ENCODE measurements at places on chromosomes 6 and 20. TPM values are rescaled to one million over a fixed set of nuclear protein-coding genes. Genes with fewer than 3 reads are reported as not detected.

- no peak overlapping the region for H3K4me3 ChIP-seq
- H3K36me3 ChIP-seq = no peaks in the 10 kb centered on the region
- no peak for DNase-seq
- no peak overlapping the region for H3K27ac ChIP-seq
- no peaks in the 10 kb centered on the region for H3K4me1 ChIP-seq
- no peaks in the 10 kb centered on the region for H3K27me3 ChIP-seq
Measured at GRCh38 chr6:22590423-22590822, 21.1 kb downstream of the HDGFL1 start.

DNA sequence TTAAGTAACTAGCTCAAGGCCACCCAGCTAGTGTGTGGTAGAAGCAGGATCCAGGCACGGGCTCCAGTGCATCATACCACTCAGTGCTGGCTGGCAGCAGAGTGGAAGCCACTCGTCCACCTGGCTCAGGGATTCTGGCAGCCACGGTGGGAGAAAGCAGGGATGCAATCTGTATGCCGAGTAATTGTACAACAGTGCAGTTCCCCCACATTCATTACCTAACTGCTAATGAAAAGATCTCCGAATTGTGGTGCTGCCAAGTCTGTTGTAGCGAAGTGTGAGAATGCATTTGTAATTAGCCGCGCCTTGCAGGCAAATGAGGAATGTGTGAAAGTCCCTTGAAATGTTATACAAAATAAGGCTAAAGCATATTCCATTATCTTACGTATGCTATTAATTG is 29.0 kb downstream of the KCNG1 start:
- H3K27ac ChIP-seq = no peak overlapping the region
- H3K4me1 ChIP-seq = peaks cover 7% of the 10 kb centered on the region
- peaks cover 4% of the 10 kb centered on the region for H3K27me3 ChIP-seq
- no peak overlapping the region for H3K4me3 ChIP-seq
- no peaks in the 10 kb centered on the region for H3K36me3 ChIP-seq

The FRK gene
- 1.1 TPM for total RNA-seq

The CLPSL1 gene
- not detected for total RNA-seq

DNA sequence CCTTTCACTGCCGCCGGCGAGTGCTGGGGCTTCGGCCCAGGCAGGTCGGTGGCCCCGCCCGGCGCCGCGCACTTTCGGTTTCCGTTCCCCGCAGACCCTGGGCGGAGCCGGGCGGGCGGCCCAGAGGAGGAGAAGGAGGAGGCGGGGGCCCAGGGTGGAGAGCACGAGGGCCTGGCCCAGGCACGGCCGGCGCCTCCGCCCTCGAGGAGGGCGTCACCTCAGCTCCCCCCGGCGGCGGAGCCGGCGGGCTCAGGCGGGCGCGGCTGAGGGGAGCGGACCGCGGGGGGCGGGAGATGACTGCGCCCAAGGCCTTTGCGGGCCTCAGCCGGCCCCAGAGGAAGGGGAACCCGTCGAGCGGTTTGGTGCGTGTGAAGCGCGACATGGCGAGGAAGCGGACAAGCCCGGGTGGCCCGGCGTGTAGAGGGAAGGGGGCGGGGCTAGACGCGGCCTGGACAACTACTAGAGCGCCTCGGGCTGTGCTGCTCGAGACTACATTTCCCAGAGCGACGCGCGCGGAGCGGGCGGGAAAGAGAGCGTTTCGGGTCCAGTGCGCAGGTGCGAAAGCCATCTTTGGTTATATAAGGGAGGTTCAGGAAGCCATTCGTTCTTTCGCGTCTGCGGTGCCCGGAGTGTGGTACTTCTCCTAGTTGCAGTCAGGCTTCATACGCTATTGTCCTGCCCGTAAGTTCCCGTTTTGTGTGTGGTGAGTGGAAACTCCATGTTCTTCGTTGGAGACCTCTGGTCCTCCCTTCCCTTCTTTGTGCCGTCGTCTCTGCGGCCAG is at the start of gene ZNFX1:
ZNFX1 (minus strand) TSS at position 22 of the 782 bp plus-strand sequence. CDS start 2,218 bp downstream, outside the sequence.
- H3K4me3 ChIP-seq = peak within 1 kb of the TSS; percentile 92
- H3K36me3 ChIP-seq = peaks cover 64% of the 10 kb centered on the region
- H3K27me3 ChIP-seq = no peaks in the 10 kb centered on the region

The CPNE5 gene
- total RNA-seq = not detected

DNA sequence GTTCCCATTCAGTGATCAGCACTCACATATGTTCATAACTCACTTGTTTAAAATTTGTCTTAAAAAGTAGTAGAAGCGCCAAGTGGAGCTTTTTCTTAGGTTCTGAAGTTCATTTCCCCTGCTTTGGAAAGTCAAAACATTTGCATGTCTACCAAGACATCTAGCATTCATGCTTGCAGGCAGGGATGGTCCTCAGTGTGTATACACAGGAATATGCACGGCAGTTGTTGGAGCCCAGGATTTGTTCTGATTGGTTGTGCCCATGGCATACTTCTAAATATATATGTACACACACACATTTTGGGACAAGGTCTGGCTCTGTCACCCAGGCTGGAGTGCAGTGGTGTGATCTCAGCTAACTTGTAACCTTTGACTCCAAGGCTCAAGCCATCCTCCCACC is 2.4 kb upstream of the GPX6 start:
- DNase-seq = no peak
- H3K4me3 ChIP-seq = no peak overlapping the region
- H3K27ac ChIP-seq = no peak overlapping the region
- H3K27me3 ChIP-seq = no peaks in the 10 kb centered on the region
- no peaks in the 10 kb centered on the region for H3K4me1 ChIP-seq

DNA sequence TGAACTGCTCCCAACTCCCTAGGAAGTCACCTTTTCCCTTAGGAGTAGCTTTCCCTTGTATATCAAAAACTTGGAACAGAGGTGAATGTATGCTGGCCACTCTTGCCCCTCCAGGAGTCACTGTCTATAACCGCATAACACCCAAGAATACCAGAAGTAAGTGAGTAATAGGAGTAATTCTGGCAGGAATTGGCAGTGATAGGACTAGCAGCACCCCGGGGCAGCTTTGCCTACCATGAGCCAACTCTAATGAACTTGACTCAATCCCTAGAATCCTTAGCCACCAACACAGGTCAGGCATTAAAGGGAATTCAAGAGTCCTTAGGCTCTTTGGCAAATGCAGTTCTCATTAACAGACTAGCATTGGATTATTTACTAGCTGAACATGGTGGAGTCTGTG is 28.8 kb upstream of the CD164 start:
- no peak overlapping the region for H3K27ac ChIP-seq
- no peaks in the 10 kb centered on the region for H3K27me3 ChIP-seq
- no peaks in the 10 kb centered on the region for H3K36me3 ChIP-seq

The PNPLA1 gene
- not detected for total RNA-seq

The RAB23 gene
- 74.0 TPM for total RNA-seq

The STX11 gene
- 0.36 TPM for total RNA-seq

DNA sequence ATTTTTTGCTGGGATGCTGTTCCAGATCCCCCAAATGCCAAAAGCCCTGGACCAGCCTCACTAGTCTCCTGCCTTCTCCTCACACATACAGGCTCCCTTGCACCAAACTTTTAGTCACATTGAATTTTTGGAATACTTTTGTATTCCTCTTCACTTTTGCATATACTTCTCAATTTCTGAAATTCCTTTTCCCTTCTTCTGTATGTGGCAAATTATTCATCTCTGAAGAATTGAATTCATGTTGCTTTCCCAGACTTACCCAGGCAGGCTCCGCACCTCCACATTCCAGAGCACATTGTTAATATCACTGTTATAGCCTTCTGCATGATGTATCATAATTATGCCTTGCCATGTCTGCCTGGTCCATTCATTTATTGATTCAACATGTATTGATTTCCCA is 255.3 kb upstream of the POU3F2 start:
- no peak overlapping the region for H3K4me3 ChIP-seq
- DNase-seq = no peak
- H3K27me3 ChIP-seq = no peaks in the 10 kb centered on the region
- H3K4me1 ChIP-seq = no peaks in the 10 kb centered on the region
- no peak overlapping the region for H3K27ac ChIP-seq
- no peaks in the 10 kb centered on the region for H3K36me3 ChIP-seq

DNA sequence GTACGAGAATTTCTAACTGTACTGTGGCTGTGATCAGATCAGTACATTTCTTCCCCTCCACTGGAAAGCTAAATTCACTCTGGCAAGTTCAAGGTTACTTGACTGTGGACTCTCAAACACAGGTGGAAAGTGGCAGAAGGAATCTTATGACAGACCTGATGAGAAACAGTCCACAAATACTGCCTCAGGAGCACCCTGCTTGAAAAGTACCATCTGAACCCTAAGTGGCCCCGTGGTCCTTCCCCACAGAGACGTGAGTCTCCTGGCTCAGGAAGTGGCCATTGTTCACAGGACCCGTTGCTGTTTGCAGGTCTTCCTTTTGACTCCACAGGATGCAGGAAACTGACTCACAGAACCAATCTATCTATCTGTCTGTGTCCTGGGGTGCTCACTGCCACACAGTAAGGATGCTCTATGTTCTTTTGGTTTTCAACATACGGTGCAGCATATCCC is 47.5 kb upstream of the NHSL1 start:
- H3K27me3 ChIP-seq = no peaks in the 10 kb centered on the region
- H3K4me1 ChIP-seq = peaks cover 21% of the 10 kb centered on the region
- H3K27ac ChIP-seq = no peak overlapping the region
- H3K36me3 ChIP-seq = no peaks in the 10 kb centered on the region
- H3K4me3 ChIP-seq = no peak overlapping the region
- DNase-seq = no peak

DNA sequence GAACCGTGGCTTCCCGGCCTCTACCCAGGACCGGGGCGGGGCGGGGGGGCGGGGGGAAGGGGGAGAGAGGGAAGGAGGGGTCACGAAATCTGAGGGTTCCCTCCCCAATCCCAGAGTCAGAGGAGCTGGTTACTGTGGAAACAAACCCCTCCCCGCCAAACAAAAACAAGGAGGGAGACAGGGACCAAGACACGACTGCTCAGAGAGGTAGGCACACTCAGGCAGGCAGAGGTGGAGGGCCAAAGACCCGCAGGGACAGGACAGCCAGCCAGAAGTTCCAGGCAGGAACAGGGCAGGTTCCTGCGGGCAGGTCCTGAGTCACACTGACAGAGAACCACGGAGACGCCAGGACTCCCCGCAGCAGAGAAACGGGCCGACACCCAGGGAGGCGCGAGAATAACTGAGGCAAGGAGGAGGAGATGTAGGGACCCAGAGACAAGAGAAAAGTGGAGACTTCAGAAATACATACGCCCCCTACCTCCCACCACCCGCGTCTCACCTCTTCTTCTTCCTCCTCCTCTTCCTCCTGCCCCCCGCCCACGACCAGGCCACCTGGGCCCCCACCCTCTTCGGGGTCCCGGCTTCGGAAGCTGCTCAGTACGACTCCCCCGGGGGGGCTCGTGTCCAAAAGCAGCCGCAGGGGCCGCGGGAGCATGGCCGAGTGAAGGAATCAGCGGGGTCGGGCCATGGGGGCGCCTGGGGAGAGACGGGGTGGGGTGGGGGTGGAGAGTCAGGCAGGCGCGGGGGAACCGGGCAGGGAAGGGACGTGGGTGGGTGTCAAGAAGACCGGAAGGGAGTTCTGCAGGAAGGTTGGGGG is 578 bp downstream of the RGL2 start:
- H3K27me3 ChIP-seq = no peaks in the 10 kb centered on the region
- peak overlapping the region; percentile 84 for H3K4me3 ChIP-seq
- H3K36me3 ChIP-seq = peaks cover 26% of the 10 kb centered on the region
- no peaks in the 10 kb centered on the region for H3K4me1 ChIP-seq

- no peaks in the 10 kb centered on the region for H3K36me3 ChIP-seq
- DNase-seq = peak; percentile 80
- H3K27ac ChIP-seq = no peak overlapping the region
- no peaks in the 10 kb centered on the region for H3K4me1 ChIP-seq
- H3K4me3 ChIP-seq = no peak overlapping the region
Measured at GRCh38 chr6:169862043-169862891, 110.8 kb downstream of the ERMARD start.

GRCh38 chr20:56005389-56005715 is at the start of gene CBLN4:
Gene CBLN4, minus strand, starts transcription at chr20:56005519. Its CDS starts 1,348 bp downstream, at chr20:56004171.
- no peaks in the 10 kb centered on the region for H3K36me3 ChIP-seq
- no peak within 1 kb of the TSS for H3K27ac ChIP-seq
- no peaks in the 10 kb centered on the region for H3K27me3 ChIP-seq
- H3K4me1 ChIP-seq = no peaks in the 10 kb centered on the region
- DNase-seq = no peak

DNA sequence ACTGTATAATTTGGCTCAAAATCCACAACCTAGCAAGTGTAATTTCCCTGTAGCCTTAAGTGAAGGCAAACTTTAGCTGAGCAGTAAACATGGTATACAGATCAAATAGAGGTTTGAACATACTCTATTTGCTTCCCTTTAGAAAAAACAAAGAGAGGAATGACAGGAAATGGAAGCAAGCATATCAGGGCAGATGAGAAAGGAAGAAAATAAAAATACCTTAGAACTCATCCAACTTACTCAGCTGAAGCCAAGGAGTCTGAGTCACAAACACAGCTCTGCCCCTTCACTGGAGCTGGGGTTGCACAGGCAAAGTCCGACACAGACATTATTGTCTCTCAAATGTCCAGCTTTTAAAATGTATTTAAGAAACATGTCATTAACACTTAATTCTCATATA is 379.9 kb upstream of the IRAK1BP1 start:
- DNase-seq = peak; percentile 65
- H3K4me1 ChIP-seq = no peaks in the 10 kb centered on the region
- no peak overlapping the region for H3K4me3 ChIP-seq
- no peaks in the 10 kb centered on the region for H3K36me3 ChIP-seq
- no peak overlapping the region for H3K27ac ChIP-seq

The SPATA25 gene
- total RNA-seq = 1.2 TPM

The PRL gene
- not detected for total RNA-seq

The SIRPG gene
- not detected for total RNA-seq

DNA sequence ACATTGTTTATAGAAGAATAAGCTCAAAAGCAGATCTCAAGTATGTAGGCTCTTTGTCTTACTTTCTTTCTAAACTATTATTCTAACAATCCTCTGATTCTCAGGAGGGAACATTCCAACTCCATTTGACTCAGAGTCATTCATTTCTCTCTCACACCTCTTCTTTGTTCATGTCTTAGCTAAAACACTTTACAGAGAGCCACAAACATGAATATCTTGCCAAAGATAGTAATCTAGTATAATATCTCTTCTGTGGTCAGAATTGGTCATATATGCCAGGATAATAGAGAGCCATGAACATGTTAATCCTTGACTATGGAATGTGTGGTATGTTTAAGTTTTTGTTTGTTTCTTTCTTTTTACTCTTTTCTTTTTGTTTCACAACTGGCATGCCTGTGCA is 456.0 kb upstream of the PTCHD4 start:
- no peak overlapping the region for H3K4me3 ChIP-seq
- no peaks in the 10 kb centered on the region for H3K36me3 ChIP-seq
- no peaks in the 10 kb centered on the region for H3K27me3 ChIP-seq
- H3K27ac ChIP-seq = no peak overlapping the region
- H3K4me1 ChIP-seq = no peaks in the 10 kb centered on the region
- no peak for DNase-seq

- no peak overlapping the region for H3K27ac ChIP-seq
- DNase-seq = no peak
- H3K36me3 ChIP-seq = no peaks in the 10 kb centered on the region
- no peaks in the 10 kb centered on the region for H3K27me3 ChIP-seq
- peaks cover 44% of the 10 kb centered on the region for H3K4me1 ChIP-seq
Measured at GRCh38 chr6:81771097-81771496, 18.6 kb upstream of the TENT5A start.

DNA sequence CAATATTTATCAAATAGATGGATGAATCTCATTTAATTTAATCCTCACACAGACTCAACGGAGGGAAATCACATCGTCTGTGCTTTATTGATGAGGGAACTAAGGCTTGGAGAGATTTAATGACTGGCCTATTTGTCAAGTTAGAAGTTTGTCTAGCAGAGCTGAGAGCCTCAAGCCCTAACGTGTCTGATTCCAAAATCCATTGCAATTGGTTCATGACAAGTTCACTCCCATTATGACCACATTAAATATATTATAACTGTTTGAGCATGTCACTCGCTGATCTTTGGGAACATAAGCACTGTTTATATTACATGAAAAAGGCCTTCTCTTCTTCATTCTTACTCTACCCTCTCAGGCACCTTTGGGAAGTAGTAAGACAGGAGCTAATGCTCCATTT is 89.4 kb upstream of the SIRPA start:
- H3K36me3 ChIP-seq = no peaks in the 10 kb centered on the region
- H3K4me1 ChIP-seq = peaks cover 36% of the 10 kb centered on the region
- H3K4me3 ChIP-seq = no peak overlapping the region
- no peaks in the 10 kb centered on the region for H3K27me3 ChIP-seq
